ENCODE measurements at places on chromosomes 6 and 20.

- DNase-seq, result no peak
These were observed 126.4 kb downstream of the CCDC170 start for GRCh38 chr6:151620179-151620578.

- no peak for DNase-seq
These were observed 42.9 kb downstream of the FAM209B start for GRCh38 chr20:56575961-56576360.

DNA sequence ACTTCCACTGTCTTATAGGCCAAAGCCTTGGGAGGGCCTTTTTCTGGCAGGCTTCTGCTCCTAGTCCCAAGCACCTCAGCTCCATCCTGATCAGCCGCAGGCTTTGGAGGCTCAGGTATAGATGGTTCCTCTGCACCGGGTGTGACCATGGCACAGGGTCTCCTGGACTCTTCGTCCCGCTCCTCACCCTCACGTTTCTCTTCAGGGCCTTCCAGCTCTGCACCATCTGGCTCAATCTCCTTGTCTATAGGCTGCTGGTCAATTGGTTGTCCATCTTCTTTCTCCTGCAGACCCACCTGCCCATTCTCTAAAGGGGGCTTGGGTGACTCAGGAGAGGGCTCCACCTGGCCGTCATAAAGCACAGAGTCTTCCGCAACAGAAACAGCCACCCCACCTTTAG lies 37.0 kb downstream of the BFSP1 start:
- no peak for DNase-seq

DNA sequence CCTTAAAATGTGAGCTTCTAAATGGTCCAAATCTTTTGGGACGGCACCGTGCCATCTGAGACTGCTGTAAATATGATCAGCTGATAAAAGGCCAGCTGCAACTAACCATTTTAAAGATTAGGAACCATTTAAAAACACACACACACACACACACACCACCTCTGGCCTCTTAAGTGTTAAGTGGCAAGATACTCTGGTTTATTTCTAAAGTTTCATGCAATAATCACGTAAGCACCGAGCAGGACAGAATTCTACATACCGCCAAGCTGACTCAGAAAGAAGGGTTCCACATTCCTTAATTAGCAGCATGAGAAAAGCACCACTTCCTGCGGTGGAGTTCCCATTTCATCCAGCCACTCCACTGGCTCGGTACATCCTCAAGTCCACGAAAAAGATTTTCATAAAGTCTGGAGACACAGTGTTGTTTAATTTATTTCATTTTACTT lies 17.8 kb upstream of the ZNF217 start:
- peak; percentile 91 for DNase-seq

- no peak for DNase-seq
These were observed 352.1 kb upstream of the SOX4 start for GRCh38 chr6:21241231-21242130.

DNA sequence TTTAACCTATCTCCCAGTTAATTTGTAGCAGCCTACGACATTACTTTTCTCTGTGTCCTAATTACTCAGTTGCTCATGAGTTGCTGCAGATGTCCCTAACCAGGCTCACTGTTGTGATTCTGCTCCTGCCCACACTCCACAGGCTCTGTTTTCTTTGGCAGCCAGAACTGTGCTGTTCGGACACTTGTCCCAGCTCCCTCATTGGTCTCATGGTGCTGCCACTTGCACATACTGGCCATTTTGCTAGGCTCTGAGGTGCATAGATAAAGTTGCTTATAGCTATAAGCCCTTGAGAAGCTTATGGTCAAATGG lies 55.0 kb downstream of the NOX3 start:
- no peak for DNase-seq

GRCh38 chr20:2817891-2818595 lies 1.9 kb downstream of the TMEM239 start:
- DNase-seq, result no peak

- DNase-seq, result no peak
These were observed 318.0 kb downstream of the GRIK2 start for GRCh38 chr6:101711518-101711917.

DNA sequence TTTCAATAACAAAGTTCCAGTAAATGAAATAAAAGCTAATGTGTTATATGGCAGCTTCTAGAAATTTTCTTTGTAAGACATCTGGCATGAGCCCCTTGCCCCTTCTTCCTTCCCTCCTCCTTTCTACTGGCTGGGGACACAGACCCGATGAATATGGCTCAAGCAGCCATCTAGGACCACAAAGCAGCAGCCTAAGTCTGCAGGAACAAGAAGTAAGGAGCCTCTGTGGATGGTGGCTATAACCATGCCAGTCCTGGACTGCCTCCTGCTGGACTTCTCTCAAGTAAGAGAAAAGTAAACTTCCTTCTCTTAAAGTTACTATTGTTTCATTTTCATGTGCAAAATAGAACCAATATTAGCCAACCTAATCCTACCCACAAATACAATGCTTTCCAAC lies 114.9 kb upstream of the DST start:
- no peak for DNase-seq

DNA sequence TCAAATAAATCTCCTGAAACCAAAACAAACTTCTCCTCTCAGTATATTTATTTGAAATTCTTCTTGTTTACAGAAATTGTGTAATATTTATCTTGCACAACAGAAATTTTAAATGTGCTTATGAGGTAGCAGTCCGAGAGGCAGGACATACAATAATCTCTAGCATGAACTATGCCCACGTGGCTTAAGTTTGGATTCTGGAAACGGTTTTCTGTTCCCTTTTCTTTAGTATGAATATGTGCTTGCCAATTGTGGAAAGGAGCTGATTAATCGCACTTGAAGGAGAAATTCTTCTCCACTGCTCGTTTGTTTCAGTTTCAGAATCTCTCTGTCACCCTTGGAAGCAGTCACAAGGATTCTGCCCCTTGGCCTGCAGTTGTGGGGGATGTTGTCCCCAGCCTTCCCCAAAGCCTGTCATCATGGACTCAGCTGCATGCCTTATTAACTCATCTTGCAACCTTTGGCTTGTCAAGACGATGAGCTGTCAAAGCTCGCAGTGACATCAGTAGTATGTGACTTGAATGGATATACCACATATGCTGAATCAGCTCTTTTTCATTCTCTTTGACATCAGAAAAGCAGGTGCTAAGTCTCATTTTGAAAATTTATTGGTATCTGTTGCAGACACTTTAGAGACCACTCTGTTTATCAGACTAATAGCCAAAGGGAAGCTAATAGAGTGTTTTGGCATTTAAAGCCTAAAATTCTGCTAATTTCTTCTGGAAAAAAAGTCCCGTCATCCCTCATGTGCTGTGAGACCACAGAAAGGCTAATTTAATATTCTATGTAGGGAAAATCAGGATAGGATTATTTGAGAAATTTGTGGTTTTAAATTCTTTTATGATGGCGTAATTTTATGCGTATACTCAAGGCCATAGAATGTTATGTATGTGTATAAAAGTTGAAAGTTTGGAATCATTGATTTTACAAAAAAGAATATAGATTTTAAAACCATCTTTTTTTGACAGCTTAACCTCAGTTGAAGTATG lies 186.8 kb downstream of the ARID1B start:
- no peak for DNase-seq

DNA sequence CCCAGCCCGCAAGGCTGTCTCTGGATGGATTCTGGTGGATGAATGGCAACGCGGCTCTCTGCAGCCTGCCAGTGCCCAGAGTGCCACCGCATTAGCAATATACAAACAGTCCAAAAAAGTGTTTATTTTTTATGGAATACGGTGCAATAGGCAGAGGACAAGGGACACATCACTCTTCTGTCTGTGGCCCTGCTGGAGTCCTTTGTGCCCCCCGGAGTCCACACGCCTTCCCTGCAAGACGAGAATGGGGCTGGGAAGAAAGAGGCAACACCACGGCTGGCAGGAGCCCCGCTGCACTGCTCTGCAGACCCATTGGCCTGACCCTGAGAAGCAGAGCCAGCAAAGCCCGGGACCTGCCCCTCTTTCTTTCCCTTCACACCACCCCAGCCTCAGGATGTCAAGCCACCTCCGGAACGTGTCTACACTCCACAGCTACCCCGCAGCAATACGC lies 196.3 kb downstream of the SYNDIG1 start:
- DNase-seq, result no peak

DNA sequence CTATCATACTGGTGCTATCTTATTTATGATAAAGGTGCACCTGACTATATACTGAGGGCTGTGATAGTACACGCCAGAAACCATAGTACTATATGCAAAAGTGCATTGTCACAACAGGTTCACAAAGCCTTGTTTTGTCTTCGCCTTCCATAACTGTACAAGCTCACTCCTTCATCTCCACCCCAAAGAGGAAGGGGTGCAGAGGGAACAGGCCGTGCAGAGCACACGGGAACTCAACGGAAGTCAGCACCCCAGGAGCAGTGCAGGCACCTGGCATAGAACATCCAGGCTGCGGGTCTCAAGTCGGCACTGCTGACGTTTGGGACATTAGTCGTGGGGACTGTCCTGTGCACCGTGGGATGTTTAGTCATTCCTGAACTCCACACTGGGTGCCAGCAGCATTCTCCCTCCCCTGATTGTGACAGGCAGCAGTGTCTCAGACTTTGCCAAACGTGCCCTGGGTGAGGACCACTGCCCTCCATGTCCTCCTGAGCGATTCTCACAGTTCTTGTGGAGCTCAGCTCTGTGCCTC lies 99.7 kb downstream of the PXDC1 start:
- no peak for DNase-seq

GRCh38 chr6:37141281-37142049 lies 28.5 kb upstream of the PIM1 start:
- DNase-seq, result peak; percentile 62

GRCh38 chr6:138956244-138956924 lies 31.7 kb downstream of the REPS1 start:
- DNase-seq, result no peak

DNA sequence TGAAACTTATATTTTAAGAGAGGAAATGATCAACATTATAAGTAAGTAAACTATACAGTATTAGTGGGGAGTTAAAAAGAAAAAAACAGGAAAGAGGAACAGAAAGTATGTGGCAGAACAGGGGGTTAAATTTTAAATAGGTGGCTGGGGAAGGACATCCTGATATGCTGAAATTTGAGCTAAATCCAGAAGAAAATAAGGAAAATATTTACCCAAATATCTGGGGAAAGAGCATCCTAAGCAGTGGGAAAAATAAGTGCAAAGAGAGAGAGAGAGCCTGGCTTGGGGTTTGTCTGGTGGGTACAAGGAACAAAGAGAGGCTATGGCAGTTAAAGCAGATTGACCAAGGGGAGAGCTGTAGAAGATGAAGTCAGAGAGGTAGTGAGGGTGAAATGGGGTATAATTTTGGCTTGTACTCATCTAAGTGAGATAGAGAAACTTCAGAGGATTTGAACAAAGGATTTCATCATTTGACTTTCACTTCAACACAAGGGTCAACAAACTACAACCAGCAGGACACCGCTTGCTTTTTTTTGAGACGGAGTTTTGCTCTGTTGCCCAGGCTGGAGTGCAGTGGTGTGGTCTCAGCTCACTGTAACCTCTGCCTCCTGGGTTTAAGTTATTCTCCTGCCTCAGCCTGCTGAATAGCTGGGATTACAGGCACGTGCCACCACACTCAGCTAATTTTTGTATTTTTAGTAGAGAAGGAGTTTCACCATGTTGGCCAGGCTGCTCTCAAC lies 328.4 kb upstream of the CNR1 start:
- no peak for DNase-seq

- DNase-seq, result no peak
These were observed 166.0 kb downstream of the PDSS2 start for GRCh38 chr6:107293350-107293749.

DNA sequence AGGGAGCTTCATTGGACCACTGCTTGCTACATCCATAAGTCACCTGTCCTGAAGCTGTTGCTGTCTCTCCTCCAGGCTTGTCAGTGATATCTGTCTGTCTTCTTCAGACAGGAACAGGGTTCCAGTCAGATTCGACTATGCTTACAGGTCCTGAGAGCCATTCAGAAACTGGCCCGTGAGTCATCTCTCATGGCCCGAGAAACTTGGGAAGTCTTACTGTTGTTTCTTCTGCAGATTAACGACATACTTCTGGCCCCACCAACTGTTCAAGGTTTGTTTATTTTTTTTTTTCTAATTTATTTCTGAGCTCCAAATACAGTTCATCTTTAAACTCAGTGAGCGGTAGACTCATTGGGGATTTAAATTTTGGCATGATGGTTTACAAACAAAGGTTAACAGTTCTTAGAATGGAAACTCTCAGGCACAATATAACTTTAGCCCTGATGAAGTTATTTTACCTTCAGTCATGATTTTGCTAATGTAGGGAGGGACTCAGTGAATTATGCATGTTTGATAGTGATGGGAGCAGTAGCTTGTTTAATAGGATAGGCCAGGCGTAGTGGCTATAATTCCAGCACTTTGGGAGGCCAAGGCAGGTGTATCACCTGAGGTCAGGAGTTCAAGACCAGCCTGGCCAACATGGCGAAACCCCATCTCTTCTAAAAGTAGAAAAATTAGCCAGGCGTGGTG lies 24.7 kb downstream of the RALGAPB start:
- peak; percentile 67 for DNase-seq

GRCh38 chr6:116439522-116440051 lies 21.6 kb upstream of the CALHM6 start:
- no peak for DNase-seq

GRCh38 chr6:68891419-68891818 lies 256.3 kb downstream of the ADGRB3 start:
- DNase-seq, result no peak

- no peak for DNase-seq
These were observed 175.6 kb upstream of the PDE7B start for GRCh38 chr6:135675862-135676261.

- no peak for DNase-seq
These were observed 113.7 kb upstream of the BCLAF1 start for GRCh38 chr6:136403110-136403980.

DNA sequence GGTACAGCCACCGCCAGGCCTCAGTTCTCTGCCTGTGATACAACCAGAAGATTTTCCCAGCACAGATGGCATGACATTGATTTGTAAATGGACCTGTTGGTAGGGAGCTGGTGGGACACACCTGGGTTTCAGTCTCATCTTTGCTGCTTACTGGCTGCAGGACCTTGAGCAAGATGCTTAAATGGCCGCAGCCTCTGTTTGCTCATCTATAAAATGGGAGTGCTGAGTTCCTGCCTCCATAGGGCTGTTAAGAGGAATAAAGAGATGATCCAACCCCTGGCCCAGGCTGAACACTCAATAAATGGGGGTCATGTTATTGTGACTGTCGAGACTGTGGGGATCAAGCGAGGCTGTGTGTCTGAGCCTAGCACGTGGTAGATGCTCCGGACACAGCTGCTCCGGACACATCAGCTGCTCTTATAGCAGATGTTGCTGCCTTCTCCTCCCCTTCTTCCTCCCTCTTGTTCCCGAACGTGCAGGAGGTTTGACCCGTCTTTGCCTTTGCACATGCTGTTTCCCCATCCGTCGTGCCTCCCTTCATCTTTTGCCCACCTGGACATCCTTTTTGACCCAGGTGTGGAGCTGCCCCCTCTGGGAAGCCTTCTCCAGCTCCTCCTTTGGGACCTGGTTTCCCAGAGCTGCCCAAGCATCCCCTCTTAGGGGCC lies 29.2 kb downstream of the DLGAP4 start:
- DNase-seq, result no peak

GRCh38 chr20:5188736-5189135 lies 61.9 kb downstream of the CDS2 start:
- DNase-seq, result no peak

Measured in SJSA1 (cell line).